ENCODE measurements at places on chromosomes 5 and 9.

GRCh38 chr9:79652598-79652997 lies 80.8 kb downstream of the TLE4 start:
- no peak for DNase-seq

- DNase-seq: no peak
These were observed 16.4 kb upstream of the ZNF474 start for GRCh38 chr5:122112733-122113558.

DNA sequence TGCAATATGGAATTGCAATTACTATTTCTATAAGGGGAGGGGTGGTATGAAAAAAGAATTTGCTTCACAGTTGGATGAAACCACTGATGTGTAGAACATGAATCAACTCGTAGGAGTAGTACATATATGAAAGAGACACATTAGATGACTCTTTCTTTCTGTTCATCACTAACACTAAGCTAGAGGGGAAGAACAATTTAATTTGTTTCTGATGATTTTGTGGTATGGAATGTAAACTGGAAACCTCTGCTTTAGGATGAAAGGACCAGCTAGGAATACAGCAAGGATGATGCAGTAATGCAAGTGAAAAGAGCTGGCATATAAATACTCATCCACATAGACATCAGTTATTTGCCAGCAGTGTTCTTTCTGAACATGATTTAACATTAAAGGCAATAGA lies 113.4 kb downstream of the PAPPA start:
- DNase-seq: no peak

DNA sequence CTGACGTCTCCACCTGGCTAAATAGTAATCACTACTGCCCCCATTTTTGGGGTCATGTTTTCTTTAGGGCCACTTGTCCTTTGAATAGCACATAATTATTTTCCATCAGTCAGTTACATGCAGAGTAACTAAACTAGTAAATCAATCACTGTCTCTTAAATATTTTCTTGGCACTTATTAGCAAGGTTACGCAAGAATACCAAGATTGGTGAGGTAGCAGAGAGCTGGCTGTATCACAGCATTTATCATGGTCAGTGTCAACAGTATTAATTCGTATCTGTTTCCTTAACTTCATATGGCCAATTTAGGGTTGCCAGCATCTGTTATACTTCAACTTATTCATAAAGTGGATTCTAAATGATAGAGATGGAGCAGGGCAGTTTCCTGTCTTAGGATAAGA lies 346.8 kb upstream of the FAM174A start:
- no peak for DNase-seq

GRCh38 chr5:148759101-148759500 lies 67.3 kb upstream of the ADRB2 start:
- DNase-seq: no peak

DNA sequence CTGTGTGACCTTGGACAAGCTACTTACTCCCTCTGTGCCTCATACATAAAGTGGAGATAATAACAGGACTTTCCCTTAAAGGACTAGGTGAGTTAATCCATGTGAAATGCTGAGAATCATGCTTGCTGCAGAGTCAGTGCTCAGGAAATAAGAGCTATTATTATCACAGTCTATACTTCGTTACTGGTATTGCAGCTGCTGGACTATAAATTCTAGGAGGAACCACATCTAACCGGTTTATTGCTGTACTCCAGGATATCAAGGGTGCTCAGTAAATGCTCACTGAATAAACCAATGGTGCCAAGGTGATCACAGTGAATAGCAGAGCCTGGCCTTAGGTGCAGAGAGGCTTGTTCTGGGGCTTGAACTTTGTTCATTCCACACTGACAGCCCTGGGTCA lies 69.3 kb downstream of the HSPA4 start:
- no peak for DNase-seq

All from COR-L47 (cell line).